ENCODE measurements at places on chromosomes 2 and 18. TPM values are rescaled to one million over a fixed set of nuclear protein-coding genes. Genes with fewer than 3 reads are reported as not detected.

PTPN18 gene
- total RNA-seq, result 21.8 TPM

ERICH2 gene
- total RNA-seq, result 1.6 TPM

CHRND gene
- 0.07 TPM for total RNA-seq

GKN1 gene
- not detected for total RNA-seq

PAIP2B gene
- total RNA-seq, result 22.4 TPM

Measured in WTC11 (cell line).